ENCODE measurements at places on chromosomes 1 and 21. TPM values are rescaled to one million over a fixed set of nuclear protein-coding genes. Genes with fewer than 3 reads are reported as not detected.

The FALEC gene
- total RNA-seq = 0.80 TPM

DNA sequence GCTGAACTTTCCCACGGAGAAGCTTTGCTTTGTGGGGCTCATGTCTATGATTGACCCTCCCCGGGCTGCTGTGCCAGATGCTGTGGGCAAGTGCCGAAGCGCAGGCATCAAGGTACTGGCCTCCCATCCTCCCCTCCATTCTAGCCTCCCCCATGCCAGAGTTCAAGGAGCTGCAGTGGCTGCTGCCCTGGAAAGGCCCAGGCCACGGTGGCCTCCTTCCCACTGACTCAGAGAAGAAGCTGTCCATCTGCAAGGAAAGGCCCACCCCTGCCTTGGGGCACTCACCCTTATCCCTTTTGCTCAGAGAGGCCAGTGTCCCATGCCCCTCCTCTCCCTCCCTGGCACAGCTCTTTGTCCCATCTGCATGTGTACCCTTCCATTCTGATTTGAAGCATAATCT is 14.9 kb downstream of the ATP1A2 start:
- no peak for DNase-seq
- no peaks in the 10 kb centered on the region for H3K36me3 ChIP-seq

GRCh38 chr1:8540261-8540941 is 222.5 kb downstream of the SLC45A1 start:
- H3K27me3 ChIP-seq = no peaks in the 10 kb centered on the region
- H3K4me3 ChIP-seq = no peak overlapping the region
- peaks cover 20% of the 10 kb centered on the region for H3K4me1 ChIP-seq
- DNase-seq = no peak

The OLIG2 gene
- 1.4 TPM for total RNA-seq

DNA sequence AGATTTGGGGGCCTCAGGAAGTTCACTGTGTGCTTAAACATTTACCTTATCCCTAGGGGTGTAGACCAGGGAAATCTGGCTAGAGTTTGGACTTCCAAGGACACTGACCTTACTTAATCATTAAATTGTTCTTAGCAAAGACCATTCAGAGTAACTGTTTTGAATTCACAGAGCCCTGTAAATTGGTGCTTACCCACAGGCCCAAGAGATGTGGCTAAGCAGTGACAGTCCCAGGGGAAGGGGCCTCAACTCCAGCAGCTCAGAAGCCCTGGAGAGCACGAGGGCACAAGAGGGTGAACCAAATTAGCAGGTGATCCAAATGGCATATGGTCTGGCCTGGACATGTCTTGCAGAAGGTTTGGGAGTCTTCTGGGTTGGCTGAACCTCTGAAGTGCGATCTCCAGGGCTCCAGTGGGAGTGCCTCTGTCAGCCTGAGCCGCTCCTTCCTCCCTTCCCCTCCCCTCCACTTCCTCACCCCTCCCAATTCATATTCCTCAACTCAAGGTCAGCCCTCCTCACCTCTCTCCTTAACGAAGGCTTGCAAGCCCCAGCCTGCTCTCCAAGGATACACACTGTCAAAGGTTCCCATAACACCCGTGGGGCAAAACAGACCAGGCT is 4.3 kb downstream of the PAQR7 start:
- no peak for DNase-seq
- H3K4me1 ChIP-seq = peaks cover 31% of the 10 kb centered on the region
- H3K36me3 ChIP-seq = peaks cover 3% of the 10 kb centered on the region
- H3K4me3 ChIP-seq = peak overlapping the region; percentile 51

GRCh38 chr1:21046132-21046531 is 130.6 kb downstream of the EIF4G3 start:
- H3K27ac ChIP-seq = no peak overlapping the region
- H3K4me1 ChIP-seq = no peaks in the 10 kb centered on the region
- DNase-seq = no peak
- no peaks in the 10 kb centered on the region for H3K27me3 ChIP-seq

DNA sequence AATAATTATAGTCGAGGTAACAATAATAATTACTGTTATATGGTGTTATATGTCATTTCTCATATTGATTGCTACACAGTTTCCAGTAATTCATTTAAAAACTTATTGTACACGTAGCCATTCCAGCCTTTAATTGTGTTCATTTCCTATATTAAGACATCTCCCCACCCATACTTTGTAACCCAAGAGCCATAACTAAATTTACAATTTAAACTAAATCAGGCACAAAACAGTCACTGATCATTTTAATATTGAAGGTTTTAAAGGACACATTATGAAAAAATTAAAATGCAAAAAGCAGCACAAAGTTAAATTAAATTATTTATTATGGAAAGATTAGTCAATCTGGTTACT is 487.0 kb downstream of the DPYD start:
- H3K27ac ChIP-seq = no peak overlapping the region
- no peaks in the 10 kb centered on the region for H3K36me3 ChIP-seq
- peaks cover 10% of the 10 kb centered on the region for H3K4me1 ChIP-seq
- no peak overlapping the region for H3K4me3 ChIP-seq
- no peak for DNase-seq
- H3K27me3 ChIP-seq = no peaks in the 10 kb centered on the region

DNA sequence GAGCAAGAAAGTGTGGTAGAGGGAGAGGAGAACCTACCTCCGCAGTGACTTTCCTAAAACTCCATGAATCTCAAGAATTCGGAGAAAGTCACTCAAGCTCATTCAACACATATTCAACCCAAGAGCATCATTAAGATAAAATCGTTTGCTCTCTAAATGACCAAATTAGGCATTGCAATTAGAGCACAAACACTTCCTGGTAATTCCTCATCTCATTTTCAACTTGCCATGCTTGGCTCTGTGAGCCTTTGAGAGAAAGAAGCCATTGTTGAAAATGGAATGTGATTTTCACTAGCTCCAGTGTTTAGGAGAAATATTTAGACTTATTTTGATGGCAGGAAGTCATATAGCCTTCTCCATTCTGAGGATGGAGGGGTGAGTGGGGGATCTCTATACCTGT is 52.5 kb downstream of the KAZN start:
- no peaks in the 10 kb centered on the region for H3K27me3 ChIP-seq
- no peak overlapping the region for H3K4me3 ChIP-seq
- DNase-seq = no peak
- peaks cover 48% of the 10 kb centered on the region for H3K4me1 ChIP-seq
- H3K27ac ChIP-seq = no peak overlapping the region

DNA sequence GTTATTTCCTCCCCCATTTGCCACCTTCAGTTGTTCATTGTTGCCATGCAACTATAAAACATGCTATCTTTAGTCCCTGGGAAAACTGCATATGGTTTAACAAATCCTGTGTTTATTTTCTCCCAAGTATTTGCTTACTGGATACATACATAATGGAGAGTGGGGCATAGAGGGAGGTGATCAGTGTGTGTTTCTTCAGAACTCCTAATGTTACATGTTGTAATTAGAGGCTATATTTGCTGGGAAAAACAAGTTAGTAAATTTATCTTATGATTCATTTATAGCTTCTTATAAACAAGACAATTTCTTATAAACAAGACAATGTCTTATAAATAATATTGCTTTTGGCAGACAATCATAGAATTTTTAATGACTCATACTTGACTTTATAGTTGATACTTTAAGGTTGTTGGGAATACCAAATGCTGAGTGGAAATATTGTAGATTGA is 7.3 kb upstream of the GIPC2 start:
- H3K36me3 ChIP-seq = no peaks in the 10 kb centered on the region
- no peaks in the 10 kb centered on the region for H3K4me1 ChIP-seq
- H3K27ac ChIP-seq = no peak overlapping the region
- no peak for DNase-seq
